AG08395 (cell line): ENCODE measurements at places on chromosomes 4 and X.

- DNase-seq: no peak
Observed at GRCh38 chr4:81454499-81454898, 17.2 kb downstream of the RASGEF1B start.

GRCh38 chr4:170106900-170107299 lies 17.1 kb upstream of the AADAT start:
- DNase-seq: no peak

GRCh38 chrX:68914479-68914946 lies 85.7 kb downstream of the EFNB1 start:
- no peak for DNase-seq

GRCh38 chr4:14650127-14650526 lies 352.2 kb upstream of the CPEB2 start:
- DNase-seq: no peak

- no peak for DNase-seq
Observed at GRCh38 chr4:153766758-153767157, 6.9 kb upstream of the RNF175 start.

GRCh38 chr4:31130930-31131329 lies 410.8 kb downstream of the PCDH7 start:
- DNase-seq: no peak

- DNase-seq: no peak
Observed at GRCh38 chr4:94480362-94480951, 28.7 kb downstream of the PDLIM5 start.

- DNase-seq: no peak
Observed at GRCh38 chrX:10612215-10612614, 8.2 kb downstream of the MID1 start.

DNA sequence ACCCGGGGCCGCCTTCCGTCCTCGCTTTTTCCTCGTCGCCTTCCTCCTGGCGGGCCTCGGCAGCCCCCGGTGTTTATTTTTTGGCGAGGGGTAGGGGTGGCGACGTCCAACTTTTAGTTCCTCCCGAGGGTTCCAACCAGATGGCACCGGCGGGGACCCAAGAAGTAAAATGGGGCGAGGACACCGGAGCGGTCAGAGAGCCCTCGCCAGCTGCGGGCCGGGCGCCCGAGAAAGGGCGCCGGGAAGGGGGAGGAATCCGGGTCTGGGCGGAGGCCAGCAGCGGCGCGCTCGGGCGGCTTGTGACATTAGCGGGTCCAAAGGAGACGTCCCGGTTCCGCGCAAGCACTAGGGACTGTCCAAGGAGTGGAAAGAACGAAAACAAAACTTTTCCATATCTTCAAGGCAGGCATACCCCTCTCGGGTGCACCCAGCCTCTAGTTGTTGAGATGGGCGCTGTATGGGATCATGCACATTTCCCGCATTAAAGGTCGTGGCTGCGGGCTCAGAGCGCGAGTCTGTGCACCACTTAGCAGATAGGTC lies 691 bp upstream of the USP46 start:
- DNase-seq: peak; percentile 50

- DNase-seq: peak; percentile 36
Observed at GRCh38 chr4:119314356-119314755, 7.6 kb downstream of the FABP2 start.

DNA sequence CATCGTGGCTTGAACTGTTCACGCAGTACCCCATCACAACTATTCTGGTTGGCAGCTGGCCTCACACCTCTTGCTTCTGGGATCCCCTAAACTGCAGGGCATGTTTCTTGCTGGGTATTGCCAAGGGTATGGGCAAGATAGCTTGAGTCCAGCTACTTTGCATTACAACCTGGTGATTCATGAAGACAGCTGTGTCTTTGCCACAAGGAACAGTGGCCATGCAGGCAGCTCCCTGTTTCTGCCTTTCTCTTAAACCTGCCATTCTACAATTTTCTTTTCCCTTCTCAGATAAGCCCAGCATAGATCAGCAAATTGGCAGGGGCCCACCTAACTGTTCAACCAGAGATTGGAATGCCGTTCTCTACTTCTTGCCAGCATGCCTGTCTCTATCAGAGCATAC lies 42.8 kb downstream of the TENM3 start:
- DNase-seq: peak; percentile 66

DNA sequence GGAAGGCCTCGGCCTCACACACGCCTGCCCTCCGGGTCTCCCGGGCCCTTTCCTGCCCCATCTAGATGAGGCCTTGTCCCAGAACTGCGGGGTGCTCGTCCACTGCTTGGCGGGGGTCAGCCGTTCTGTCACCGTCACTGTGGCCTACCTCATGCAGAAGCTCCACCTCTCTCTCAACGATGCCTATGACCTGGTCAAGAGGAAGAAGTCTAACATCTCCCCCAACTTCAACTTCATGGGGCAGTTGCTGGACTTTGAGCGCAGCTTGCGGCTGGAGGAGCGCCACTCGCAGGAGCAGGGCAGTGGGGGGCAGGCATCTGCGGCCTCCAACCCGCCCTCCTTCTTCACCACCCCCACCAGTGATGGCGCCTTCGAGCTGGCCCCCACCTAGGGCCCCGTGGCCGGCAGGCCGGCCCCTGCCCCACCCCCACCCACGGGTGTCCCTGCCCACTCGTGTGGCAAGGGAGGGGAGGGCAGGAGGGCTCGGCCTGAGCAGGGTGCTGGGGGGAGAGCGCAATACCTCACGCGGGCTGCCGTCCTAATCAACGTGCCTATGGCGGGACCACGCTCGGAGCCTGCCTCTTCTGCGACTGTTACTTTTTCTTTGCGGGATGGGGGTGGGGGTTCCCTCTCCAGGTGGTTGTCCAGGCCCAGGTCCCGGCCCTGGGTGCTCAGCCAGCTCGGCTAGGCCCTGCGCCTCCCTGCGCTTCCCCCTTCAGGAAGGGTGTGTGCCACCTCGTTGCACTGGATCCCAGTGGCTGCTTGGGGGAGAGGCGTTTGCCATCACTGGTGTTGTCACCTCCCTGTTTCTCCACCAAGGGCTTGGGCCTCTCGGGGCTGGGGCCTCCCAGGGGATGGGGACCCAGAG lies 3.1 kb downstream of the DUSP9 start:
- no peak for DNase-seq

- no peak for DNase-seq
Observed at GRCh38 chr4:52704661-52705060, 45.6 kb upstream of the USP46 start.

DNA sequence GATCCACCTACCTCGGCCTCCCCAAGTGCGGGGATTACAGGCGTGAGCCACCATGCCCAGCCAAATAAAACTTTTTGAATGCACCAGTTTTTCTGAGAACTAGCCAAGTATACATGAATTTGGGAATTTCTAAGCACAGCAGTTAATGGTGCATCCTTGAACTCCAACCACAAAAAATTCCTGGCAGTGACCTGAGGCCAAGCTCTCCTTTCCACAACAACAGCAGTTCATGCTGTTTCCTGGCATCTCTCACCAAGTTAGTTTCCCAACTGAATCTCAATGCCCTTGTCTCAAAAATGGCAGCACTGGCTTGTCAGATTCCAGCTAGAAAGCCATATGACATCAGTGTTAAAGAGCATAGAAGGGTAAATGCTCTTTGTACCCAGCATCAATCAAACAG lies 15.9 kb upstream of the XKRX start:
- no peak for DNase-seq

GRCh38 chr4:21768349-21769310 lies 179.9 kb downstream of the KCNIP4 start:
- DNase-seq: peak; percentile 13

- no peak for DNase-seq
Observed at GRCh38 chrX:48532161-48532560, 7.4 kb upstream of the TBC1D25 start.

GRCh38 chrX:106932492-106932923 lies 12.3 kb downstream of the CLDN2 start:
- peak; percentile 34 for DNase-seq

DNA sequence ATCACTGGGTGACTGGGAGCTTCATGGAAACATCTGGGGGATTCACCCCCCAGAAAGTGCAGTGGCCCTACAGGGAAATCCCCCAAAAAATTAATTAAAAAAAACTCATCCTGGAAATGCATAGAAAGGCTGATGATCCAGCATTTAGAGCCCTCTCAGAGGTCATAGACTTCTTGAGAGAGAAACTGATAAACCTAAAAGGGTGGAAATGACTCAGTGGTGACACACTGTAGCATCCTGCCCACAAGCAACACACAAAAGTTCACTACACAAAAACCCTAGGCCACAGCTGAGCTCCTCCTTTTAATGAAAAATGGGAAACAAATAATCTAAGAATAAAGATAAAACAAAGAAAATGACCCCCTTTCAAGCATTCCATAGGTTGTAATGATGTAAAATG lies 911.5 kb downstream of the GLUD2 start:
- DNase-seq: peak; percentile 9

- no peak for DNase-seq
Observed at GRCh38 chrX:22686138-22686541, 313.6 kb upstream of the DDX53 start.

DNA sequence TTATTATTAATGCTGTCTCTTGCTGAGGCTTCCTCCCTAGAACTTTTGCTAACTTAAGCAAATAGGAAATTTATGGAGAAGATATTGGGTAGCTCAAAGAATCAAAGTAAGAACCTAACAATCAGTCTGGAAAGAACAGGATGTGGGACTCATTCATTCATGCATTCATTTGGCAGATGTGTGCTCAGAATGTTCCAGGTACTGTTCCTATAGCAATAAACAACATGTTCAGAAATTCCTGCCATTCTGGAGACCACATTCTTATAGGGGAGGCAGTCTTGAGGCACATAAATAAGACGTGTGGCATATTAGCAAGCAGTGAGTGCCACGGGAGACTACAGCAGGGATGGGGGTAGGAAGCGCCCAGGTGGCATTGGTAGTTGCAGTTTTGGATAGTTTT lies 5.0 kb downstream of the GRK4 start:
- DNase-seq: no peak

DNA sequence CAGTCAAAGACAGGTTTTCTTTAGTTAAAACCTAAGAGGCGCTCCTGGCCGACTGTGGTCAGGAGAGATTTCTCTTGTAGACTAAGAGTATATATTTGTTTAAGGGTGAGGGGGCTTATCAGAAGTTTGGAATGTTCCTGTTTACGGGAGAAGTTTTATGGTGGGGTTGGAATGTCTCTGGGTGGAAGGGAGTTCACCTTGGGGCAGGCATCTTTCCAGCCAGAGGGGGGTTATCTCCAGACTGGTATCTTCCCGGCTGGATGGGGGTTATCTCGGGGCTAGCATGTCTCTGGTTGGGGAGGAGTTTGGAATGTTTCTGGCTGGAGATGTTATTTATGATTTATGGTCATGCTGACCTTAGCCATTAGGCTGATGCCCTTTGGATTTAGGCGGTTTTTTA lies 116.0 kb downstream of the COX7B2 start:
- DNase-seq: no peak

- DNase-seq: no peak
Observed at GRCh38 chr4:107497054-107497453, 223.0 kb downstream of the PAPSS1 start.

DNA sequence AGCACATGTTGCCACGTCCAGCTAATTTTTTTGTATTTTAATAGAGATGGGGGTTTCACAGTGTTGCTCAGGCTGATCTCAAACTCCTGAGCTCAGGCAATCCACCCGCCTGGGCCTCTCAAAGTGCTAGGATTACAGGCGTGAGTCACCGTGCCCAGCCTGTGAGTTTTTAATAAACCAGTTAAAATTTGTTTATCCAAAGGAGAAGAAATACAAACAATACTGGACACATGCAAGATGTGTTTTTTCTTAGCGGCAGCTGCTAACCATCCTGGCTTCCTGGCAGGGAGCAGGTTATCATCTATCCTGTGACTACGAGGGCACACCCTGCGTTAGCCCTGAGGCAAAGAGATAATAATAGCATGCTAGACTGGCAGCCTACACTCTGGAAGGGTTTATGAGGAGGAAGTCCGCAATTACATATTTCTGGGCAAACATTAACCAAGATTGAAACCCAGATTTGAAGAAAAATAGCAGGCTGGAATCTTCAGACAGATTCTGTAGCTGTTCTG lies 191.4 kb downstream of the SPRY1 start:
- peak; percentile 62 for DNase-seq

DNA sequence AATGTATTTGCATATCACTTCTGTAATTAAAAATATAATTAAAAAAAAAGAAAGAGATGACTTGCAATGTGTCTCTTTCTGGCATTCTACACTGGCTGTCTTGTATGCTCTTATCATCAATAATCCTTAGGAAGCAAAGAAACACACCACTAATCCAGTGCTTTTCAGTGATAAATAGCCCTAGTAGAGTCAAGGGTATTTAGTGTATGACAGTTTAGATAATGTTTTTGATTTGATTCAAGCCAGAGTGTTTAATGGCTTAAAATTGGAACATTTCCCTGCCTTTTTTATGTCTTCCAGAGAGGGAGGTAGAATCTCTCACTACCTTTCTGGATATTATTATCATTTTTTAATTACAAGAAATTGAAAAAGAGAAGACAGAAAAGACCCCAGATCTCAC lies 48.6 kb upstream of the CXCL8 start:
- DNase-seq: no peak

GRCh38 chrX:119919835-119920585 lies 23.5 kb downstream of the NKAP start:
- no peak for DNase-seq

- no peak for DNase-seq
Observed at GRCh38 chrX:118212817-118213183, 96.2 kb upstream of the KLHL13 start.

DNA sequence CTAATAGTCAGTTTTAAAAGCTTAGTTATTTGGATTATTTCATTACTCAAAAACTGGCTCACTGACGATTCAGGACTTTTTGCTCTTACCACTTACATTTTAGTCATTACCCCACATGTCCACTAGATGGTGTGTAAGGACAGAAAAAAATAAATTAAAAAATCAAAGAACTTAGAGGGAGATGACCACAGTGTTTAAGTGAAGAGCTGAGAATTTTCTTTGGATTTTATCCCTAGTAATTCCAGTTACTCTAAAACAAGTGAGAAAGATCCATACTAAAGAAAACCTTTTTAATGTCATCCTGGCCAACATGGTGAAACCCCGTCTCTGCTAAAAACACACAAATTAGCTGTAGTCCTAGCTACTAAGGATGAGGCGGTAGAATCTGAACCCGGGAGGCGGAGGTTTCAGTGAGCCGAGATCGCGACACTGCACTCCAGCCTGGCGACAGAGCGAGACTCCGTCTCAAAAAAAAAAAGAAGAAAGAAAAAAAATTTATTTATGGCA lies 26.4 kb upstream of the TMPRSS11B start:
- DNase-seq: peak; percentile 68

- peak; percentile 29 for DNase-seq
Observed at GRCh38 chr4:176981551-176981950, 188.8 kb upstream of the VEGFC start.

DNA sequence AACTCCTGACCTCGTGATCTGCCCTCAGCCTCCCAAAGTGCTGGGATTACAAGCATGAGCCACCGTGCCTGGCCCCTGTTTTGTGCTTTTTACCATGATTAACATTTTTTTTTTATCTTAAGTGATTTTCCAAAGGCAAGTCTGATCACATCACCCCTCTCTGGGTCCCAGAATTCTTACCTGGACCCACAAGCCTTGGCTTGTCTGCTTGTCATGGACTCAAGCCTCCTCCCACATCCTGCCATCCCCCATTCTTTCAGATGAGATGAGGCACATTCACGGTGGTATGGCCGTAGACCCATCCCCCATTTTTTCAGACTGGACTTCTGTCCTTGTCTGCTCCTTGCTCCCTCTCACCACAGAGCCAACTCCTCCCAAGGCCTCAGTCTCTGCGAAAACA lies 55.3 kb downstream of the APLN start:
- DNase-seq: no peak

- DNase-seq: no peak
Observed at GRCh38 chr4:183438458-183439113, 5.8 kb upstream of the CDKN2AIP start.
